ENCODE measurements at places on chromosomes 2 and 18.

- no peak for DNase-seq
Observed at GRCh38 chr2:158677542-158677941, 117.6 kb upstream of the DAPL1 start.

GRCh38 chr2:96534701-96535181 lies 1.8 kb upstream of the ARID5A start:
- DNase-seq = no peak

DNA sequence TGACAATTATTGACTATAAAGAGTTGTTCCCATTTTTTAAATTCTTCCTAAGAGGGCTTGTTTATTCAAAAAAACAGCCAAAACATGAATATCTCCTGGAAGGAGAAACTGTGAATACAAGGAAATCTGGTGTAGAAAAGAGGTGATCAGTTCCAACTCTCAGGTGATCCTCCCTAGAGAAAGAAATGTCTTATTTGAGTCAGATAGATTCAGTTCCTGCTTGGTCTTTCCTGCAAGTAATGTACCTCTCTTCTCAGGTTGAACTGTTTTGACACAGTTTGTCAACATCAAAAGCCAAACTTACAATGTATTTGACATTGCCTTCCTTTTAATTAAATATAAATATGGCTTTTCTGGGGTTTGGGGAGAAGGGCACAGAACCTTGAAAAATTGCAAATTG lies 567.4 kb downstream of the ARHGAP15 start:
- no peak for DNase-seq

- no peak for DNase-seq
Observed at GRCh38 chr2:239564587-239564986, 163.8 kb upstream of the HDAC4 start.

GRCh38 chr2:214648520-214648919 lies 161.0 kb downstream of the BARD1 start:
- no peak for DNase-seq

DNA sequence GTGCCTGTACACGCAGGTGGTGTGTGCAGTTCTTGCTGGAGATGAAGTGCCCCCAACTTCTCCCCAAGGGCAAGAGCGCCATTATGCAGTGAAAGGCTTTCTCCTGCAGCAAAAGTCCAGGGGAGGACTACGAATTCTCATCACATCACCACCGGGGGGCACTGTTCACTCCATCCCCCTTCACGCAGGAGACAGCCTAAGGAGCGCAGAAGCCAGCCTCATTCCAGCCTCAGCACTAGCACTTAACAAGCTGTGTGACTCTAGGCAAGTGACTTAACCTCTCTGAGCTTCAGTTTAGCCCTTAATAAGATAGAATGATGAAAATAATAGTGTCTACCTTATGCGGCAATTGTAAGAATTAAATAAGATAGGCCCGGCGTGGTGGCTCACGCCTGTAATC lies 32.3 kb downstream of the DNMT3A start:
- peak; percentile 83 for DNase-seq

GRCh38 chr2:164496881-164497280 lies 124.4 kb downstream of the GRB14 start:
- DNase-seq = no peak
